ENCODE measurements at places on chromosomes 5 and 9.
A peak's percentile ranks its signal among the peaks of the same experiment; 100 is the strongest.

DNA sequence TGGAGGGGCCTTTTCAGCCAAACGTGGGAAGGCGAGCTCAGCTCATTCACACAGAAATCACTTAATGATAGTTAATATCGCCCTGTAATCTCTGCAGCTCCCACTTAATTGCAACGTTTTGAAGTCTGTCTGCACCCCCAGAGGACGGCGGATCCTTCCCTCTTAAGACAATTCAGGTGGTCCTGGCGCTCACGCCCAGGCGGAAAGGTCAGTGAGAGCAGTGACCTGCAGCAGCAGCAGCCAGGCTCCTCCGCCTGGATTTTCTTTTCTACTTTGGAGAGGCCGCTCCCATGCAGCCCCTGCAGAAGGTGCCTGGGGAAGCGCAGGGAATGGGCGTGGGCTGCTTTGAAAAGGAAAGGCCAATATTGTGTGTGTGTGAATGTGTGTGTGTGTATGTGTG, 400.9 kb upstream of the IRX1 start:
- DNase-seq = no peak

- no peak for DNase-seq
Measured at GRCh38 chr5:133738271-133738670, 125.9 kb upstream of the FSTL4 start.

- peak; percentile 18 for DNase-seq
Measured at GRCh38 chr5:78972654-78973428, 12.3 kb downstream of the ARSB start.

- no peak for DNase-seq
Measured at GRCh38 chr5:143893638-143894037, 81.7 kb downstream of the HMHB1 start.

- no peak for DNase-seq
Measured at GRCh38 chr9:122201641-122202040, 27.1 kb downstream of the LHX6 start.

Data from NCI-H1417 (cell line).